ENCODE measurements at places on chromosomes 13 and 19.

DNA sequence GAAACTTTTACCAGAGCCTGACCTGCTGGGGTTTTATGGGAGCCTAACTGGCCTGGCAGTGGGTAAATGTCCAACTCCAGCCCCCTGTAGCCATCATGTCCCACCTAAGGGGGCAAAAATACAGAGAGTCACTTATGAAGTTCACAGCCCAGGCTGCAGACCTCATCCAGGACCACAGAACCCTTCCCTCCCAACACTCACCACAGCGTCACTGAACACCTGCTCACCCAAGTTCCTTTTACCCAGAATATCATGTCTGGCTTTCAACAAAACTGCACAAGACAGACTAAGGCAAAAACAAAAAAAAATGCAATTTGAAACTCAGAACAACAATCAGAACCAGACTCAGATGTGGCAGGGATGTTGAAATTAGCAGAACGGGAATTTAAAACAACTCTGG, 6.4 kb downstream of the CEACAM3 start:
- no peak for DNase-seq
- peak overlapping the region; percentile 17 for H3K4me3 ChIP-seq
- no peaks in the 10 kb centered on the region for H3K27me3 ChIP-seq
- no peaks in the 10 kb centered on the region for H3K4me1 ChIP-seq
- no peaks in the 10 kb centered on the region for H3K36me3 ChIP-seq
- no peak overlapping the region for H3K27ac ChIP-seq

DNA sequence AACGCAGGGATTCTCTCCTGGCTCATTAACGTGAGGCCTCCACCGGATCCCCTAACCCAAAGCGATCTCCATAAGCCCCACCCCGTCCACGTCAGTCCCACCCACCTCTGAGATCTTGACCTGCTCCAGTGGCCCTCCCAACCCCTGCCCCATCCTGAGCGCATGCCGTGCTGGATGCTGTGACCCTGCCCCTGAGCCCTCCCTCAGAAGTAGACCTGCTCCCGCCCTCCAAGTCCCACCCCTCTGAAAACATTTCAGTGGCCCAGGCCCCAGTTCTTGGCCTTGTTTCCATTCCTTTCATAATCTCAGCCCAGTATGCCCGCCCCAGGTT, 19.9 kb downstream of the LMTK3 start:
- peak overlapping the region; percentile 34 for H3K4me3 ChIP-seq
- no peak overlapping the region for H3K27ac ChIP-seq
- DNase-seq, result peak; percentile 83

- H3K4me3 ChIP-seq, result no peak overlapping the region
- H3K36me3 ChIP-seq, result no peaks in the 10 kb centered on the region
- H3K4me1 ChIP-seq, result no peaks in the 10 kb centered on the region
- no peak overlapping the region for H3K27ac ChIP-seq
- DNase-seq, result no peak
Observed at GRCh38 chr19:23071147-23071511, 45.7 kb upstream of the ZNF730 start.

GRCh38 chr13:44739539-44739938, 163.4 kb upstream of the TSC22D1 start:
- H3K4me1 ChIP-seq, result no peaks in the 10 kb centered on the region
- H3K27me3 ChIP-seq, result no peaks in the 10 kb centered on the region
- H3K36me3 ChIP-seq, result no peaks in the 10 kb centered on the region
- no peak overlapping the region for H3K4me3 ChIP-seq

GRCh38 chr13:22549126-22549525, 631.7 kb upstream of the SGCG start:
- H3K4me3 ChIP-seq, result no peak overlapping the region
- H3K27ac ChIP-seq, result no peak overlapping the region
- DNase-seq, result no peak
- H3K36me3 ChIP-seq, result no peaks in the 10 kb centered on the region

DNA sequence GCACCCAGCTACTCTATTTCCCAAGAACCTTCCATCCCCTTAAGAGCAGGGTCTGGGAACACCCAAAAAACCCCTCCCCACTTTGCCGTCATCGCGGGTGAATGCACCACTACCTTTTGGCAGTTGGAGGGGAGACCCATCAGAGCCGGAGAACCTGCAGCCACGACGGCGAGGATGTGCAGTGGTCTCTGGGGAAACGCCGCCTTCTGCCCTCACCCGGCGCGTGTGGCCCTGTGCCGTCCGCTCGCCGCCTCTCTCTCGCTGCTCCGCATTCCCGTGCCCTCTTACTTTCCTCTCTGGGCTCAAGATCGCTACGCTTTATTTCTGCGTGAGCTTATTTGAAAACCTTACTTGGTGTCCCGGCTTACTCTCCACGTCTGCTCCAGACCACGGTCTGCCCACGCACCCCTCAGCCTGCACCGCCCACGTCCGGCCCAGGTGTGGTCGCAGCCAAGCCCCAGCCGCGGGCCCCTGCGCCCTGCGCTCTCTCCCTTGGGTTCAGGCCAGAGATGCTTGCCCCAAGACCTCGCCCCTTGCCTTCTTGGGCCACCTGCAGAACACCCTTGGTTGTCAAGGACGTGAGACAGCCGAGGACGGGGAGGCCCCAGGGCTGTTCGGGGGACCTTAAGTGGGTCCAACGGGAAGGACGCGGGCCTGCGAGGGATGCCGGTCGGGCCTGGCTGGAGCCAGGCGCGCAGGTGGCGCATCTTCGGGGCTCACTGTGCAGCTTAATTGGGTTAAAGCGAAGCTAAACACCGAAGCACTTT, 2.0 kb upstream of the MAB21L1 start:
- H3K4me3 ChIP-seq, result peak overlapping the region; percentile 46
- peaks cover 44% of the 10 kb centered on the region for H3K4me1 ChIP-seq
- DNase-seq, result peak; percentile 82
- H3K27me3 ChIP-seq, result peaks cover 71% of the 10 kb centered on the region

- H3K36me3 ChIP-seq, result no peaks in the 10 kb centered on the region
- no peak overlapping the region for H3K27ac ChIP-seq
- DNase-seq, result no peak
- no peaks in the 10 kb centered on the region for H3K27me3 ChIP-seq
Observed at GRCh38 chr13:100503622-100504021, 85.0 kb downstream of the GGACT start.

GRCh38 chr13:102530751-102531150, 66.0 kb upstream of the TPP2 start:
- H3K36me3 ChIP-seq, result no peaks in the 10 kb centered on the region
- H3K4me3 ChIP-seq, result no peak overlapping the region
- no peak for DNase-seq
- H3K27me3 ChIP-seq, result no peaks in the 10 kb centered on the region
- H3K27ac ChIP-seq, result no peak overlapping the region

Measured in neural progenitor cell (in vitro differentiated cells).